Cardiac muscle cell (in vitro differentiated cells and primary cell): ENCODE measurements at places on chromosomes 3 and 15. TPM values are rescaled to one million over a fixed set of nuclear protein-coding genes. Genes with fewer than 3 reads are reported as not detected.

Gene TNNC1
- 1,312 and 3,313 TPM in 2 replicates for polyA plus RNA-seq

- DNase-seq = no peak
Measured at GRCh38 chr15:44535092-44535491, 1.9 kb upstream of the EIF3J start.

DNA sequence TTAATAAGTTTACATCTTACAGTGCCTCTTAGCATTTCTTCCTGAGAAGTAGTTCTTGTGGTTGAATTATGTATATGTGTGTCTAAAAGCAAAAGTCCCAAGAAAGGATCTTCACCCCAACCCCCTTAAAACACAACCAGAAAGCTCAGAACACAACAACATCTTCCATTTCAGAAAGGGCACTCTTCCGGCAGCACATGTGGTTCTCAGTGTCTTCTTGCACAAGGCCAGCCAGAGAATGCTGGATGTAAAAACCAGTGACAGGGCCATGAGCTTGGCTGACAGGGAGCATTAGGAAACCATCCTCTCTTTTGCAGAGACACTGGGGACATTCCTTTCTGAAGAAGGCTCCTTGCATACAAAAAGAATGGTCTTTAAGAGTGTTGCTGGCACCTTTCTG lies 45.0 kb downstream of the EEFSEC start:
- no peak for DNase-seq

DNA sequence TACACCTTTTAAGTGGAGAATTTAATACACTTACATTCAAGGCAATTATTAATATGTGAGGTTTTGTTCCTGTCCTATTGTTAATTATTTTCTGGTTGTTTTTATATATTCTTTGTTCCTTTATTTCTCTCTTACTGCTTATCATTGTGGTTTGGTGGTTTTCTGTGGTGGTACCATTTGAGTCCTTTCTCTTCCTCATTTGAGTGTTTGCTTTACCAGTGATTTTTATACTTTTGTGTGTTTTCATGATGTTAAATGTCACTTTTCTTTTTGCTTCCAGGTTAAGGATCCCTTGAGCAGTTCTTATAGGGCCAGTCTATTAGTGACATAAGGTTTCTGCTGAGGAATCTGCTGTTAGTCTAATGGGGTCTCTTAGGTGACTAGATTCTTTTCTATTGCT lies 116.5 kb downstream of the LRRK1 start:
- DNase-seq = no peak
